ENCODE measurements at places on chromosomes 3 and 15. TPM values are rescaled to one million over a fixed set of nuclear protein-coding genes. Genes with fewer than 3 reads are reported as not detected.

Gene ZPLD1
- polyA plus RNA-seq: 0.22 TPM

Gene FOXL2
- polyA plus RNA-seq: not detected

Gene SLC12A1
- polyA plus RNA-seq: 0.10 TPM

Gene SCAMP5
- polyA plus RNA-seq: 31.6 TPM

Gene CPA3
- polyA plus RNA-seq: 0.52 TPM

Gene AGBL1
- polyA plus RNA-seq: 0.04 TPM

Gene GCSAM
- polyA plus RNA-seq: 3.7 TPM

DNA sequence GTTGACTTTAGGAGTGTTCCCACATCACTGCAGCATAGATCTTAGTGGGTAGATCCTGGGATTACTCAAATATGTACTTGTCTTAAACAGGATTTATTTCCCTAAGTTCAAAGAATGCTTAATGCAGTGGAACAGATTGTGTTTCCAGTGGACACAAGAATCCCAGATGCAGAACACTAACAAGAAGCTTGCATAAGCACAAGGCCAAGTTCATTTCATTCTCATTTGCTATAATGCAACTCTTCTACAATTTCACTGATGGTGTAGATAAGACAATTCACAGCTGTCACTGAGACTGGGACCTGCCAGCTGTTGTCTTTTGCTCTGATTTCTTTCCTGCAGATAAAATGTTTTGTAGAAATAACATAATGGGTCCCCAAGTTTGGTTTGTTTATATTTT, 225.6 kb downstream of the NFKBIZ start:
- no peaks in the 10 kb centered on the region for H3K36me3 ChIP-seq
- H3K4me1 ChIP-seq: peaks cover 26% of the 10 kb centered on the region
- H3K27me3 ChIP-seq: no peaks in the 10 kb centered on the region
- H3K27ac ChIP-seq: no peak overlapping the region
- H3K4me3 ChIP-seq: no peak overlapping the region
- DNase-seq: no peak

DNA sequence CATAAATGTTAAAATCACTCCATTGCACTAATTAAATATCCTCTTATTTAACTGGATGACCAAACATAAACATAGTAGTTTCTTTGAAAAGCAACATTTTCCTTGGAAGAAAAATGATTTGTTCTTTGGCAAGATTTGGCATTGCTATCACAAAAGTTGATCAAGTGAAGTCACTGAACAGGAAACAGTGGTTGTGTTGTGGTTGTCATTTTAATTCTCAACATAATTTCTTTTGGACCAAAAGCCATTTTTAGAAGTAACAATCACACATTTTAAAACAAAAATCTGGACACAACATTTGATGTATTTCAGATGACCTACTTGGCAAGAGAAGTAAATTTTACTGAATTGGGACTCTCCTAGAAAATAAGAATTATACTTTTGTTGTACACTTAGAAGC, 872.3 kb downstream of the ROBO1 start:
- H3K27ac ChIP-seq: no peak overlapping the region
- DNase-seq: no peak
- H3K4me3 ChIP-seq: no peak overlapping the region
- no peaks in the 10 kb centered on the region for H3K36me3 ChIP-seq
- H3K27me3 ChIP-seq: no peaks in the 10 kb centered on the region

- no peaks in the 10 kb centered on the region for H3K27me3 ChIP-seq
- no peak overlapping the region for H3K27ac ChIP-seq
- H3K36me3 ChIP-seq: peaks cover 30% of the 10 kb centered on the region
- DNase-seq: no peak
These were observed 5.3 kb downstream of the DVL3 start for GRCh38 chr3:184160456-184160855.

GRCh38 chr3:62525281-62525680, 151.9 kb upstream of the FEZF2 start:
- no peaks in the 10 kb centered on the region for H3K27me3 ChIP-seq
- no peaks in the 10 kb centered on the region for H3K4me1 ChIP-seq
- H3K27ac ChIP-seq: no peak overlapping the region
- DNase-seq: no peak
- H3K4me3 ChIP-seq: no peak overlapping the region

DNA sequence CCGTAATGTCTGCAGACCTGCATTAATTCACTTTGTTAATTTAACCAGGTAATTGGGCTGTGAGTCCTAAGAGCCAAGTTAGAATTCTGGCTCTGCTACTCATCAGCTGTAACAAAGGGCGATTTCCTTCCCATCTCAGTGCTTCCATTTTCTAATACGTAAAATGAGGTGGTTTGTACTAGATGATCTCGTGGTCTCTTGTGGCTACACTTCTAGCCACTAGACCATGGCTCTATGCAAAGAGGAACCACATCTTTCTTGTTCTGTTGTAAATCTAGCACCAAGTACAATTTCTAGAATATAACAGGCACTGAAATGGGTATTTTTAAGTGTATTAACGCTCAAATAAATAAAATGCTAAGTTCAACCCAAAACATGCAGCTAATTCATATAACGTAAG, 174.4 kb upstream of the THBS1 start:
- H3K4me1 ChIP-seq: peaks cover 2% of the 10 kb centered on the region
- H3K27ac ChIP-seq: no peak overlapping the region
- H3K4me3 ChIP-seq: no peak overlapping the region
- H3K27me3 ChIP-seq: no peaks in the 10 kb centered on the region

- H3K4me3 ChIP-seq: no peak overlapping the region
- no peaks in the 10 kb centered on the region for H3K4me1 ChIP-seq
- H3K27ac ChIP-seq: peak overlapping the region; percentile 3
- no peak for DNase-seq
- H3K27me3 ChIP-seq: no peaks in the 10 kb centered on the region
These were observed 13.6 kb downstream of the RPAP1 start for GRCh38 chr15:41530363-41530956.

- H3K4me1 ChIP-seq: peaks cover 3% of the 10 kb centered on the region
- no peak overlapping the region for H3K27ac ChIP-seq
- H3K4me3 ChIP-seq: no peak overlapping the region
- peaks cover 33% of the 10 kb centered on the region for H3K27me3 ChIP-seq
- no peaks in the 10 kb centered on the region for H3K36me3 ChIP-seq
- no peak for DNase-seq
These were observed 182.3 kb upstream of the LINGO1 start for GRCh38 chr15:77815015-77815414.

GRCh38 chr3:108505811-108506210, 4.6 kb downstream of the MYH15 start:
- no peak overlapping the region for H3K4me3 ChIP-seq
- H3K27me3 ChIP-seq: no peaks in the 10 kb centered on the region
- H3K4me1 ChIP-seq: no peaks in the 10 kb centered on the region

DNA sequence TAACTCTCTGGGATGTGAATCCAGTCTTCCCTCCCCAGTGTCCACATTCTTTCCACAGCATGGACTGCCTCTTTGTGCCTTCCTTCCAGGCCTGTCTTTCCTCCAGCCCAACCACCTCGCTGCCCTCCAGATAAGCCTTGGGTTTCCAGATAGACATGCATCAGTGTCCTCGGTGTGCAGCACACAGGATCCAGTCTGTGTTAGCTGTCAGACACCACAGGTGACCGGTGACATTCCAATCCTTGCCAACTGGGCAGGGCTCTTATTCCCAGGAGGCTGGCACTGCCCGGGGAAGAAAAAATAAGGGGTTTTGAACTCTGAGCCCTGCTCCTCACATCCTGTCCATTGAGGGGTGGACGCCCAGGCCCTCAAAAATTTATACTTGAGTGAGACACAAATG, 6.0 kb upstream of the SLC6A1 start:
- H3K4me3 ChIP-seq: no peak overlapping the region
- H3K36me3 ChIP-seq: no peaks in the 10 kb centered on the region
- H3K27ac ChIP-seq: no peak overlapping the region
- peaks cover 43% of the 10 kb centered on the region for H3K27me3 ChIP-seq

DNA sequence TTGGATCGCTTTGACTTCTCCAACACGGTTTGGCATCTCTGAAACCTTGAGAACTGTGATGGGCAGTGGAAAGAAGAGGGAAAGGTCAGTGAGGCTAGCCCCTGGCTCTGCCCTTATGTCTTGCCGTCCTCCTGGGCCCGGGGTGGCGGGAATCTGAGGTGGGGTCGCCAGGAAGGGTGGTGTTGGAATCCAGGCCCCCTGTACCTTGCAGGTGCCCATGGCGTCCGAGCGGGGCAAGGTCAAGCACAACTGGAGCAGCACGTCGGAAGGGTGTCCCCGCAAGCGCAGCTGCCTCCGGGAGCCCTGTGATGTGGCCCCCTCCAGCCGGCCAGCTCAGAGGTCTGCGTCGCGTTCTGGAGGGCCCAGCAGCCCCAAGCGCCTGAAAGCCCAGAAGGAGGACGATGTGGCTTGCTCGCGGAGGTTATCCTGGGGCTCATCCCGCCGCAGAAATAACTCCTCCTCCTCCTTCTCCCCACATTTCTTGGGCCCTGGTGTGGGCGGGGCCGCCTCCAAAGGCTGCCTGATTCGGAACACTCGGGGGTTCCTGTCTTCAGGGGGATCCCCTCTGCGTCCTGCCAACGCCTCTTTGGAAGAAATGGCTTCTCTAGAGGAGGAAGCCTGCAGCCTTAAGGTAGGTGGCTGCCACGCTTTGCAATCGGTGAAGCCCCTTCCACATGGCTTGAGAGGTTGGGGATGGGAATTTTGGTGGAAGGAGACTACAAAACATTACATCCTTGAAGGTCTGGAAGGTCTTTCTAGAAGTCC, 907 bp downstream of the TATDN2 start:
- H3K36me3 ChIP-seq: peaks cover 18% of the 10 kb centered on the region
- H3K27ac ChIP-seq: peak overlapping the region; percentile 40
- H3K4me1 ChIP-seq: peaks cover 6% of the 10 kb centered on the region
- peak; percentile 44 for DNase-seq
- no peaks in the 10 kb centered on the region for H3K27me3 ChIP-seq

- H3K4me1 ChIP-seq: no peaks in the 10 kb centered on the region
- DNase-seq: no peak
- H3K27ac ChIP-seq: no peak overlapping the region
These were observed 182.4 kb upstream of the ATP10A start for GRCh38 chr15:26045516-26045915.

GRCh38 chr3:46213201-46213600, 5.1 kb upstream of the CCR1 start:
- no peak overlapping the region for H3K27ac ChIP-seq
- peak; percentile 9 for DNase-seq
- no peak overlapping the region for H3K4me3 ChIP-seq

GRCh38 chr3:196563721-196564225, 4.6 kb downstream of the WDR53 start:
- peaks cover 4% of the 10 kb centered on the region for H3K36me3 ChIP-seq
- H3K4me1 ChIP-seq: peaks cover 4% of the 10 kb centered on the region
- no peak for DNase-seq
- H3K27ac ChIP-seq: no peak overlapping the region
- no peaks in the 10 kb centered on the region for H3K27me3 ChIP-seq

DNA sequence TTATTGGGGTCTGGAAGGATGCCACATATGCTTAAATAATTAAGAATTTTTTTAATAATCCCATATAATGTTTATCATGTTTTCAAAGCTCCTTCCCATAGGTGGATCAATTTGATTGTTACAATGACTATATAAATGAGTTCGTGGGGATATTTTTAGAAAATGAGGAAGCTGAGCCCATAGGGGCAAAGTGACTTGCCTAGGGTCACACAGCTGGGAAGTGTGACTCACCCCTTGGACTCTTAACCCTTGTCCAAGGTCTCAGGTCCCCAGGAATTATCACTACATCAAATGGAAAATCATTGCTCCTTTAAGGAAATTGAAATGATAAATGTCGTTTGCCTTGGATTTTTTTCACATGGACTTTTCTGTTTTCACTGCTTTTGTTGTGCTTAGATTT, 161.2 kb upstream of the RGMA start:
- no peak for DNase-seq
- H3K36me3 ChIP-seq: no peaks in the 10 kb centered on the region
- no peak overlapping the region for H3K4me3 ChIP-seq
- no peak overlapping the region for H3K27ac ChIP-seq

GRCh38 chr15:48896869-48897814, 19.2 kb downstream of the EID1 start:
- H3K4me3 ChIP-seq: no peak overlapping the region
- peak overlapping the region; percentile 26 for H3K27ac ChIP-seq
- H3K36me3 ChIP-seq: no peaks in the 10 kb centered on the region
- H3K4me1 ChIP-seq: no peaks in the 10 kb centered on the region
- no peak for DNase-seq

- no peaks in the 10 kb centered on the region for H3K36me3 ChIP-seq
- no peak overlapping the region for H3K4me3 ChIP-seq
- H3K27ac ChIP-seq: no peak overlapping the region
- no peak for DNase-seq
- peaks cover 3% of the 10 kb centered on the region for H3K27me3 ChIP-seq
- no peaks in the 10 kb centered on the region for H3K4me1 ChIP-seq
These were observed 69.5 kb upstream of the KCNAB1 start for GRCh38 chr3:156050918-156051317.
